ENCODE measurements at places on chromosomes 3 and 15.

GRCh38 chr3:165854696-165855095, 17.5 kb upstream of the BCHE start:
- no peak for DNase-seq

DNA sequence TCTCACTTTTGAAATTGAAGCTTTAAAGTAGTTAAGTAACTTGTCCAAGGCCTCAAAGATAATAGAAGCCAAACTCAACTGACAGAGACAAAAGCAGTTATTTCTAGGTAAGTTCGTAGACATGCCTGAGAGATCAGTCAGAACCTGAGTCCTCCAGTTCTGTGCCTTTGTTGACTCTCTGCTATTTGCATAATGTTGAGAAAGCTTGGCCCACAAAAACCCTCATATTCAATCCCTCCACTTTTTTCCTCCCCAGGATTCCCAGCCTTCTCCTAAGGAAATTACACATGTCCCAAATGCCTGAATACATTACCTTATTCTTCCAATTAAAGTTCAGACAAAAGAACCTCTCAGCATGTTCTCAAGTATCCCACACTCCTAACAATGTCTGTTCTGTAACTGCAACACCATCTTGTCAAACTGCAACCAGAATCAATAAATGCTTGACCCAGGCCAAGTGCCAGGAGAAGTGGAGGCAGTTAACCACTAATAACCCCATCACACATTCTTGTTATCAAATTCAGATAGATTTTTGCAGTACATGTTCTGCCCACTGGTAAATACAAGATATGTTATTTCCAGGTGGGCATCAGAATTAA, 217.8 kb downstream of the LRRC3B start:
- no peak for DNase-seq

DNA sequence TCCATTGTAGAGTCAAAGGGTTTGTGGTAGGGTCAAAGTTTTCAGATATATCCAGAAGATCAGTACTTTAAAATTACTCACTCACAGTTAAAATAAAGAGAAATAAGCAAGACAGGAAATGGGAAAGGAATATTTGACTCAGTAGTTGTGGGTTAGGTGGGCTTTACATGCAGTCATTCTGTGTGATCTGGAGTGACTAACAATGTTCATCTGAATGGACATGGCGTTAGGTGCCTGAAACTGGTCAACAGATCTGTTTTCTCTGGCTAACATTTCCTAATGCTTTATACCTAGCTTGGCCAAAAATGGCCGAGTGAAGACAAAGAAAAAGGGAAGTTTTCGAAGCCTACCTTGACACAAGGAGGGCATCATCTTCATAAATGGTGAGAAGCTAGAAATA, 133.4 kb upstream of the SATB1 start:
- DNase-seq = no peak

DNA sequence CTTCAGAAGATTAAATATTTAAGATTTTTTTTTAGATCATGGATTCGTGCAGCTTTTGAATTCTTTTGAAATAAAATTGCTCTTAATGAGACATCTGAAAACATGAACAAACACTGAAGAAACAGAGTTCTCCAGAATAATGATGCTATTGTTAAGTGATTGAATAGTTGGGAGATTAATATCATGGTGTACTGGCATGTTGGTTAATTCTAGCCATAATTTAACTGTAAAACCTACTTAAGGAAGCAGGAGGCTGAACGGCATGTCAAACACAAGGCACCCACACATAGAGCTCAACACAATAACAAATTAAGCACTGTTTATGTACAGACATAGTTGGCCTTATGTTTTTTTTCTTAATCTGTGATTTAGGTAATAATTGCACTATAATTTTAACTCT, 185.6 kb downstream of the RBMS3 start:
- no peak for DNase-seq

DNA sequence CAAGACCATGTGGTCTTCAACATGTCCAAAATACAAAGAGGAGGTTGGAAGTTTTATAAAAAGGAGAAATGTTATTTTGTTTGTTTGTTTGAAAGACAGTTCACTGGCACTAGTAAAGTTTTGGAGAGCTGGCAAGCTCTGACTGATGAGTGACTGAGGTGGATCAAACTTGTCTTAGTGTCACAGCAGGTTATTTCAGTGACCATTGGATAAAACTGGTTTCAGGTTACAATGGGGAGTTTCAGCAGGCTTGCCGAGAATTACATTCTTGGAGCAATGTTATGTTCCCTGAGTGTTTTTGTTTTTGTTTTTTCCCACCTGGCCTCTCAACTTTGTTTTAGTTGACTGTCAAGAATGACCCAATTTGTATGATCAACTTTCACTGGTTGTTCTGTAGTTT, 414.5 kb upstream of the ARHGEF26 start:
- no peak for DNase-seq

- DNase-seq = no peak
Observed at GRCh38 chr3:145094355-145094941, 1066.5 kb downstream of the PLOD2 start.

DNA sequence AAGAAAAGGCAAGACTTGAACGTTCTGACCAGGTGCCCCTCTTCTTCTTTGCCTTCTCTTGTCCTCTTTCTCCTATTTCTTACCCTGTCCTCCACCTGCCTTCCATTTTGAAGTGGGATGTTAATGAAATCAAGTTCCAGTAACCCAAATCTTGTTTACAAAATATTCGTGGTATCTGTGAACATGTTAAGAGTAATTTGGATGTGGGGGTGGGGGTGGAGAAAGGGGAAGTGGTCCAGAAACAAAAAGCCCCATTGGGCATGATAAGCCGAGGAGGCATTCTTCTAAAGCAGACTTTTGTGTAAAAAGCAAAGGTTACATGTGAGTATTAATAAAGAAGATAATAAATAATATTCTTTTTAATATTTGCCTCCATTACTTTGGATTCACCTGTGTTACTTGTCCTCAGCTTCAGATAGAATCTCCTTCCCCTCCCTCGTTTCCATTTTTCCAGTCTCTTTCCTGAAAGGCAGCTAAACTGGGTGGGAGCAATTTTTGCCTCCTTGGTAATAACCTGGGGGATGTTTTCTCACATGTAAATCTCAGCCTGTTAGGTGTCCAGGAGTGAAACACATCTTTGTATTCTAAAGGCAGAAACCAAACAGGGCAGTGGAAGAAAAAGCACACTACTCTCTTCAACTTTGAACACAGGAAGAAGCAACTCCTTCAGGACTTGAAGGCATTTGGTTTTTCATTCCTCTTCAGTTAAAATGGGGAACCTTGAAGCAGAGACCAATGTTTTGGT, 3.2 kb downstream of the CHST2 start:
- no peak for DNase-seq

GRCh38 chr3:187112934-187113793, 26.1 kb downstream of the RPL39L start:
- no peak for DNase-seq

DNA sequence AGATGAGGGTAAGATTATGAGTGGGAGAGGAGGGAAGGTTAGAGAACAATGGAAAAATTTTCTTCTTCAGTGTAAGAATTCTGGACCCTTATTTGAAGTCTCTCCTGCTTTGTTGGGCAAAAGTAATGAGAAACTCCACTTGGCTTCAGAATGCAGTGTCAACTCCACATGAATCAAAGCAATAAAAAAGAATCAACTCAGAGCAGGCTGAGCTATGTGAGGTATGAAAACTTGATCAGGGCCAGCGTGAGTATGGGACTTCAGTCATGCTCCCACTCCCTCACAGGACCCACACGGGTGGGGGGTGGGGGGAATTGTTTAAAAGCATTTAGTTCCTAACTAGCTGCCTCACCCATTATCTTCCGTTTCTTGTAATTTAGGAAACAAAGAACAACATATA, 502.2 kb downstream of the PDCD6IP start:
- no peak for DNase-seq

DNA sequence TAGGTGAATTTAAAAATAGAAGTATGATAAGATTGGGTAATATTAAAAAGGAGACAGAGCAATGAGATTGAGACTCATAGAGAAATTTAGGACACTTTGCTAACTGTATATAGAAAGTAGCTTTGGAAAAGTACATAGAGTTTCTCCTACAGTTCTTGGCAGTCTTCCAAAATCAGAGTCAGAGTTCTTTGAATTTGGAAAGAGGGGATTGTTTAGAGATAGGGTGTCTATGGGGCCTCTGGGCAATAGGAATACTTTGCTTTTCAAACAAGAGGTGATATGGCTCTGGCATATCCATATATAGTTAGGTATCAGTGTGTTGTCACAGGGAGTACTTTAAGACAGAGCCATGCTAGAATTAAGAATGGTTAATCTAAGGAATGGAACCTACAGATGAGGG, 477.1 kb upstream of the KCNMB2 start:
- no peak for DNase-seq

- no peak for DNase-seq
Observed at GRCh38 chr3:90241481-90241880, 1134.1 kb downstream of the EPHA3 start.

DNA sequence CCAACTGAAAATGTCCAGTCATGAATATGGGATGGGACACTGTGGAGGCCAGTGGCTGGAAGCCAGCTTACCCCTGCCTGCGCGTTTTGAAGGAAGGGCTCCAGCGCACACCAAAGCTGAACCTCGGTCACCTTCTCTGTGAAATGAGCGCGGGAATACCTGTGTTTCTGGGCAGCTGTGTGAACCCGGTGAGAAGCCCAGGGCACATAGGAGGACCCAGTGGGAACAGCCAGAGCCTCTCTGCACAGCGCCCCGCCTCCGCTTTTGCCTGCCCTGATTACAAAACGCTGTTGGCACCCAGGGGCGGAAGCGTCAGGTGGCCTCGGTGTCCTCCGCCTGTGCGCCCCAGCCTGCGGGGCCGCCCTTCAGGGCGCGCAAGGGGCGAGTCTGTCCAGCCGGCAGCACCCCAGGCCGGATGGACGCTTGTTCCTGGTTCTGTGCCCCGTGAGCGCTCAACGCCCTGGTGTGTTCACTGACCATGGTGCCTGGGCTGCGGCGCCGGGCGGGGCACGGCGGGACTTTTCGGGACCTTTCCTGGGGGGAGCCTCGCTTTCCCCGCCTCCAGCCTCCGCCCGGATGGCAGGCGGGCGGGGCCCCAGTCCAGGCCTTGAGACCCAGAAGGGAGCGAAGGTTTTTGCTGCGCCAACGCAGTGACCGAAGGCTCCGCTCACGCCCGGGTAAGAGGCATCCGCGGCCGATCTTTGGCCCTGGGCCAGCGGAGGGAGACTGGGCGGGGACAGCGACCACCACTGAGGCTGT, at the start of gene SQOR:
TSS of gene SQOR (plus strand) at position 598 of the 759 bp plus-strand sequence. CDS start 23,895 bp downstream, outside the sequence.
- DNase-seq = peak; percentile 34

GRCh38 chr15:31151301-31152233, 50.0 kb upstream of the TRPM1 start:
- DNase-seq = no peak

- DNase-seq = no peak
Observed at GRCh38 chr3:54681706-54682105, 246.2 kb downstream of the LRTM1 start.

GRCh38 chr15:33852094-33852493, 116.2 kb upstream of the CHRM5 start:
- DNase-seq = no peak

- no peak for DNase-seq
Observed at GRCh38 chr15:39376371-39376909, 204.4 kb upstream of the THBS1 start.

GRCh38 chr3:11596387-11596786, 47.3 kb downstream of the VGLL4 start:
- DNase-seq = no peak

- DNase-seq = no peak
Observed at GRCh38 chr3:65178703-65179102, 490.9 kb upstream of the ADAMTS9 start.

DNA sequence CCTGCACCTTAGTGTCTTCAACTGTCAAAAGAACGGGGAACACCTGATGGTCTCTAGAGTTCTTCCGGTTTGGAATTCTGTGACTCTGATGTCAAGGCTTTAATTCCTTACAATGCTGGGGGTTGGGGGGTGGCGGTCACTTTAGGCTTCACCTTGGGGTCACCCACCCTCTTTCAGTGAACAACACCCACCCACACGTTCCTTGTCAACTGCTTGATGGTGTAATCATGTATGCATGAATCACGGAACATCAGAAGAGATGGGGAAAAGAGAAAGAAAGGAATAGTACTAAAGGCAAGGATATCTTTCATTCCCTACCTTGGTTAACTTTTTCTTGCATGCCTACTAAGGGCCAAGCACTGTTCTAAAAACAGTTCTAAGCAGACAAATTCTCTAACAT, 7.3 kb upstream of the UBE2E1 start:
- no peak for DNase-seq

DNA sequence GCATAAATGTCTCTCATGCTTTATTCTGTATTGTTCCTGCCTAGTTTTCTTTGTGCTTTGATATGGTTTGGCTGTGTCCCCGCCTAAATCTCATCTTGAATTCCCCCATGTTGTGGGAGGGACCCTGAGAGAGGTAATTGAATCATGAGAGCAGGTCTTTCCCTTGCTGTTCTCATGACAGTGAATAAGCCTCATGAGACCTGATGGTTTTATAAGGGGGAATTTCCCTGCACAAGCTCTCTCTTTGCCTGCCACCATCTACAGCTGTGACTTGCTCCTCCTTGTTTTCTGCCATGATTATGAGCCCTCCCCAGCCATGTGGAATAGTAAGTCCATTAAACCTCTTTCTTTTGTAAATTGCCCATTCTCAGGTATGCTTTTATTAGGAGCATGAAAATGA, 1596.6 kb downstream of the SI start:
- no peak for DNase-seq

DNA sequence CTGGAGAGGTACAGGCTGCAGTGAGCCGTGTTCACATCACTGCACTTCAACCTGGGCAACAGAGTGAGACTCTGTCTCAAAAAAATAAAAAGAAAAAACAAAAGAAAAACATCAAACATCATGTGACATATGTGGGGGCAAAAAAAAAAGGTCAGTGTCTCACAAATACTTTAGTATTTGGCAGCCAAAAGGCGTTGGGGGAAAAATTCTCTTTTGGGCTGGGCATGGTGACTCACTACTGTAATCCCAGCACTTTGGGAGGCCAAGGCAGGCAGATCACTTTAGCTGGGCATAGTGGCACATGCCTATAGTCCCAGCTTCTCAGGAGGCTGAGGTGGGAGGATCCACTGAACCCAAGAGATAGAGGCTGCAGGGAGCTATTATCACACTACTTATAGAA, 47.6 kb downstream of the TMCC1 start:
- DNase-seq = no peak

GRCh38 chr15:75943713-75944215, 40.1 kb downstream of the FBXO22 start:
- DNase-seq = no peak

GRCh38 chr15:94692710-94693109, 461.3 kb downstream of the MCTP2 start:
- DNase-seq = no peak

- DNase-seq = no peak
Observed at GRCh38 chr15:40029979-40030893, 8.7 kb downstream of the SRP14 start.

- DNase-seq = no peak
Observed at GRCh38 chr15:73792415-73792814, 39.3 kb upstream of the INSYN1 start.

DNA sequence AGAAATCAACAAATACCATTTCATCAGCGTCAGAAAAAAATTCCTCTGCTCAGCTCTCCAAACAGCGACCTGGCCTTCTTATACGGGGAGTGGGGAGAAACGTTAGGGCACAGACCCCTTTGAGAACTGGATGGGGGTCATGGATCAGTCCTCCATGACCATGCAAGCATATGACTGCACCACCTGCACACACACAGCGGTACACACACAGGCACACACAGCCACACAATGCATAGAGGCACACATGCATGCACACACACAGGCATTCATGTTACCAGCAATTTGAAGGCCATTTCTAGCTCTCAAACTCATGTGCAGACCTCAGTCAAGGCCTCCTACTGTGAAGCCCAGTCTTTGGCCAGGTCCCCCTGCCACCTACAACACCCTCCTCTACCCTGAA, 50.2 kb downstream of the SLC41A3 start:
- DNase-seq = no peak

GRCh38 chr3:71217640-71218222, 365.8 kb downstream of the FOXP1 start:
- DNase-seq = no peak

Measured in stimulated activated CD8-positive, alpha-beta memory T cell treated with anti-CD3 and anti-CD28 coated beads, Interleukin-15, amount 100 ng/mL, for 4 hours (primary cell).